Activated naive CD4-positive, alpha-beta T cell treated with anti-CD3 and anti-CD28 coated beads, Interleukin-2, amount 50 U/mL, for 72 hours (primary cell): ENCODE measurements at places on chromosomes 7 and 10.

DNA sequence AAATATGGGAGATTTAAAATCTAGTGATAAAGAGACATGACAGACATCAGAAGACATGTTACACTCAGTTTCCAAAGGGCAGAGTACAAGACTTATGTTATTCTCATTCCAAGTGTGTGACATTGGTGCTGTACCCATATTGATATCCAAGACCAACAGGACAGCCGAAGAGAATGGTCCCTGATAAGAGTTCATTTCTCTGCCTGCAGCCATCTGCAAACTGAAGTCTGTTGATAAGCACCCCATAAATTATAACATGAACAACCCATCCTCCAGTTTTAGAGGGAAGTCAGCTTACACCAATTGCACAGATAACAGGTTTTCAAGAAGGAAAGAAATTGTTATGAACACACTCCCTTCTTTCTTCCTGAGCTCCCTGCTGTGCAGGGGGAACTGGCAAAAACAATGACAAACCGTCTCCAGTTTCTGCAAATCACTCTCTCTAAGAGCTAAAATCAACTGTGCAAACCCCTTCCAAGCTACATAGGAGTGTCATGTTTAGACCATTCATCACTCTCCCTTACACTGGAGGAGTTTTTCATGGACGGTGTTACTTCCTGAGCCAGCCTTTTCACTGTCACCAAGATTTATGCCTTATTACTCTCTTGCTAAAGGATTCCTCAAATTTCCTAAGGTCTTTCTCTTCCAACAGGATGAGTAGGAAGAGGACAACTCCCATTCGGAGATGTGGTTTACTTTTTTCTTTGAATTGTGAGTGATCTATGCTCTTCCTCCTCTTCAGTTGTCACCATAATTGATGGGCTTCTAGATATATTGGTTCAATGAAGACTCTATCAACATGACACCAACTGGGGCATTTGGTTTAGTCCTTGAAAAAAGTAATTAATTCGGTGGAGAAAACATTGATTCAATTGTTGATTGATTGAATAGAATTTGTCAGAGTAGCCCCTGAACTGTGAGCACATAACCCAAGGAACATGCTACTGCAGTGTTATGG is 80.3 kb upstream of the FAM171A1 start:
- no peak for DNase-seq

DNA sequence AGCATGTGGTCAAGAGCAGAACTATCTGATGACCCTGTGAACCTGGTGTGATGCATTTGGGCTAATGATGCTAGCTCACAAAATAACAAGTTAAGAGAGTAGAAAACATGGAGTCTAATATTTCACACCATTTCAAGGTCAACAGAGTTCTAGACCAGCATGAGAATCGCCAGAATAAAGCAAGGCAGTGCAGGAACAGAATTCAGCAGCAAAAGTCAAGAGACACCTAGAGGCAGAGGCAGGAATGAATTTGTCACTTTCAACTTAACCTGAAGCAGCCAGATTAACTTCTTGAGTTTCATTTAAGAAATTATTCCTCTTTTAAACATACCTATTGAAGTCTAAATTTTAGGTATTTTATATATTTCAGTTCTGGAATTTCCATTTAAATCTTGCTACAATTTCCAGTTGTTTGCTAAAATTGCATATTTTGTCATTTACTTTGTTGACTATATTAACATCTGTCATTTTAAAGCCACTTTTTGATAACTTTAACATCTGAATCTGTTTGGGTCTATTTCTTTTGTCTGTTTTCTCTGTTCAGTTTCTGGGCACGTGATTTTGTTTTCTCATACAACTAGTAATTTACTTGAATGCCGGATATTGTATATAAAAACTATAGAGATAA is 44.2 kb upstream of the PRSS58 start:
- DNase-seq = no peak

GRCh38 chr10:8049045-8049864 is 5.2 kb upstream of the GATA3 start:
- DNase-seq = no peak

DNA sequence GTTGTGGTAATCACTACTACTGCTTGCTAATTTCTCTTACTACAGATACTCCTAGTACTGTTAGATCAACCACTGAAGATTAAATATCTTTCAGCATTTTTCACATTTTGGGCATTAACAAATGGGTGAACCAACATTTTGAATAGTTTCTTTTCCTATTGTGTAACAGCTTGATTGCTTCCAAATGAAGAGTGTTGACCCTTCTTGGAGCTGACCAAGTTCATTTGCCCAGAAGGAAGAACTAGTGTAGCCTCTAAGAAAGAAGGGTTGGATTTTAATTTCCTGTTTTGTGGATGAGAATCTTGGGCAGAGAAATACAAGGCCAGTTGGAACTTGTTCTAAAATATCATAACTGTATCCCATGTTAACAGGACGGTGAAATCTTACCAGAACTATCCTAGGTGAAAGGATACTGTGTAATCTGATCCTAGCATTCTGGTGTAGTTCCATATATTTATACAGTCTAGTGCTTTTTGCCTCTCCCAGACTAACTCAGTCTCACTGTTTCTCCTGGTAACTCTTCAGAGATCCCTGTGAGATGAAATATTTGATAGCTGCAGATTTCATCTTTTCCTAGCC is 37.3 kb downstream of the SND1 start:
- DNase-seq = no peak

- no peak for DNase-seq
These were observed 24.9 kb upstream of the AMPH start for GRCh38 chr7:38655833-38656774.

DNA sequence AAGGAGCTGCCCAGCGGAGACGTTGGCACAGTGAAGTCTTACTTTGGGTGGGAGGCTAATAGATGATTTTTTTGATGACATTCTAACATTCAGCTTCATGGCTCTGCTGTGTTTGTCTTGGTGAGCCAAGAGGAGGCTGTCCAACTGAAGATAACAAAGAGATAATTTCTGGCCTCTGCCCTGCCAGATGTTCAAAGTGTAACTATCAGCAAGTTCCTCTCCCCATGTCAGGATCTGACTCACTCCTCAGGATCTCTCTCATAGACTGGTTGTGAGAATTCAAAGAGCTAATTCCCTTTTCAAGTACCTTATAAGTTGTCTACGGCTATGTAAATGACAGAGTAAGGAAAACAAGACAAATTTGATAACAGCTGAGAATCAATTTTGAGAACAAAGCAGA is 1340.9 kb downstream of the XPNPEP1 start:
- DNase-seq = no peak

GRCh38 chr10:108039821-108040584 is 875.5 kb upstream of the SORCS1 start:
- no peak for DNase-seq

DNA sequence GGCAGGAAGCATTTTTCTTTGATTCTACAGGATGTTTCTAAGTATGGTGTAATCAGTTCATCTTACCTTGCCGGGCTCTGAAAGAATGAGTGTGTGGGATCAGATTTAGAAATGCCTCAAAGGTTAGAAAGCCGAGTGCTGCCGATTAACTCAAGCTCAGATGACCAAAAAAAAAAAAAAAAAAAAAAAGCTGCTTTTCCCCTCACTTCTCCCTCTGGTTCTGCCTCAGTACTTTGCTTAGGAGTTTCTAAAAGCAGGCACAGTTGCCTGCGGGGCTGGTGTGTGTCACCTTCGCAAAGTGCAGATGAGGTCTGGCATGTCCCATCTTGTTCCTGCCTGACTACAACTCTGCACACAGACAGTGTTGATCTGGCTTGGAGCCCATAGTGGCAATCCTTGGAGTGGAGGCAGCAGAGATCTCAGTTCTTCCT is 47.0 kb downstream of the KIAA1217 start:
- no peak for DNase-seq

GRCh38 chr7:131074043-131074442 is 253.6 kb upstream of the MKLN1 start:
- DNase-seq = no peak

GRCh38 chr10:104092749-104093148 is 7.1 kb upstream of the COL17A1 start:
- no peak for DNase-seq

DNA sequence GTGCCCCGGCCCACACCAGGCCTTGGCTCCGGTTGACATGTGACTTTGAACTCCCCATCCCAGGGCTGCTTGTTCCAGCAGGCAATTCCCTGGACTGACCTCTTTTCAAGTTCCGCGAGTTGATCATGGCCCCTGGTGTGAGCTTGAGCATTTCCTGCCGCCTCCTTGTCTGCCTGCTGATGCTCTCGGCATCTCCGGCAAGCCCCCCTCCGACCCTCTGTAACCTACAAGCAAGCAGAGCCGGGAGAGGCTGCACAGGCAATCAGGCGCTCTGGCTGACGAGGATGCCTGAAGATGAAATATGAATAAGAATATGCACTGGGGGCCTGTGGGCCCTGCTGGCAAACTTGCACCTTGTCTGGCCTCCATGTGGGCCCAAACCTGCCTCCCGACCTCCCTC is 304.9 kb upstream of the MKI67 start:
- no peak for DNase-seq

GRCh38 chr10:133087045-133087678 is 562 bp upstream of the ADGRA1 start:
- DNase-seq = no peak

- no peak for DNase-seq
These were observed 176.8 kb downstream of the WNT2 start for GRCh38 chr7:117146059-117146458.

DNA sequence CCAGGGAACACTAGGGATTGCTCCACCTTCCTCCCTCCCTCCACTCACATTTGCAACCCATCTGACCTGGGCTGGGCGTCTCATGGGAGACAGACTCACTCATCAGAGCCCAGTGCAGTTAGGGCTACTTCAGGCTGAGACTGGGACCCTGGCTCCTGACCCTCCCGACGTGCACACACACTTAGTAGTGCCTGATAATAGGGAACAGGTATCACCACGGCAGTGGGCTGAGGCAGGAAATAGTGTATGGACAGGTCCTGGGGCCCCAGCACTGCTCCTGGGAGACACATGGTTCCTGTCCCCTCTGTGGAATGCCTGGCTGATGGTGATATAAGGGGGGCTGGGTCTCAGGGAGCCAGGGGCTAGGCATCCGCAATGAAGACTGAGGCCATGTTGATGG is 14.3 kb downstream of the AQP1 start:
- no peak for DNase-seq

- DNase-seq = no peak
These were observed 1.6 kb upstream of the RAB19 start for GRCh38 chr7:140402178-140402835.
